ENCODE measurements at places on chromosomes 1 and 21.

DNA sequence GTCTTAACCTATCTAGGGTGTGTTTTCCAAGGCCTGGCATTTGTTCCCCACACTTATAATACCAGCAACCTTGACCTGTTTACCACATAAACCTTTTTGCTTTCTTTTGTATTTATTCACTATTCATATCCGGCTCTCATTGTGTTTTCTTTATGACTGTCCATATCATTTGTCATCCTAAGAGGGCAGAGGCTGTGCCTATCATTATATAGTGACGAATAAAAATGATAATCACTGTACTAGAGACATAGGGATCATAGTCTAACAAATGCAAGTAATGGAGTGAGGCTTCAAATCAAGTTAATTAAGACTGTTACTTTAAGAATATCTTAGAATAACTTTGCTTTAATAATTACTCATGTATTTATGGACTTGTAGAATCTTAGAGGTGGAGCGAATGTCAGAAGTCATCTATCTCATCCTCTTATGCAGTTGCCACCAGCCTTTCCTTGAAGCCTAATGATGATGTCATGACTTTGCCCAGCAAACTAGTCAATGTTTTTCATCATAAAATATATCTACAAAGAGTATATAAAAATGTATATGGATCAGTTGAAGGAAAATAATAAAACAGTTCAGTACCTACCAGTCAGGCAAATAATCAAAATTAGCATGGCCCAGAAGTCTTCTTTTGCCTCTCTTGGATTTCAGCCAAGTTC is 4.7 kb upstream of the ETV3 start:
- DNase-seq = no peak

GRCh38 chr1:173946380-173946921 is 29.3 kb upstream of the SERPINC1 start:
- DNase-seq = no peak

DNA sequence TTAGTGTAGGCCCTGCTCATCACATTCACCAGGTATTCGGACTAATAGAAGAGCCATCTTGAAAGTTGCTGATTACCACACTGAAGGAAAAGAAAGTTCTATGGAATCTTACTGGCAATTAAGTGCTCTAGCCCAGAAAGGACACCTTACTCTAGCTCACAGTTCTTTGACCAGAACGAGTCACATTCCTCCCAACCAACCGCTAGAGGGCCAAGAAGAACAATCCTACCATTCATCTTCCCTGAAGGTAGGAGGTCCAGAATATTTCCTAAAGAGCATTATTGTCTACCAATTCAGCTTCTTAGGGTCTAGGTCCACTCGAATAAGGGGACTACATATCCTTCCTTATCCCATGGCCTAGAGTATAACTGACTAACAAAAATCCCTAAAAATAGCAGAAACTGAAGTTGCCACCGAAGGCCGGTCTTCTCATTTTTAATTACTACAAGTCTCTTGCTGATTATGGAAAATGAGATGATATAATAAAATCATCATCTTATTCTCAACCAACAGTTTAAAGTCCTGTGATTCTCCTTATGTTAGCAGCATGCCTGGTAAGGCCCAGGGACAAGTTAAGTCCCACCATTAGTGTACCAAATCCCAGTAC is 2.7 kb upstream of the FMO1 start:
- peak; percentile 9 for DNase-seq

DNA sequence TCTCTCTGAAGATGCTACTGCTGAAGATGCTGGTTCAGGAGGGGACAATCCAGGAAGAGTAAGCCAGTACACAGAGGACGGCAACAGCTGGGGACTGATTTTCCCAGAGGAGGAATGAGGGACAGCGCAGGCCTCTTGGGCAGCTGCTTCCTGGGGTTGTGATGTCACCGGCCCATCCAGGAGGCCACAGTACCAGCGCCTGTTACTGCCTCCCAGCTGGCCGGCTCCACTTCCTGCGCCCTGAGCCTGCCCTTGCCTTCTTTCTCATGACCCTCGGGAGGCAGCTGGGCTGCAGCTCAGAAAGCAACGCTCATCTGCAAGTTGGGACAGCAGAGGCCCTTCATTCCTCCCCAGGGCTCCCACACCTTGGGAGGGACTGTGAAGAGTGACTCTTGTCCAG is 21.9 kb upstream of the ID3 start:
- DNase-seq = no peak

- DNase-seq = no peak
Measured at GRCh38 chr1:204511366-204511765, 4.8 kb upstream of the MDM4 start.

DNA sequence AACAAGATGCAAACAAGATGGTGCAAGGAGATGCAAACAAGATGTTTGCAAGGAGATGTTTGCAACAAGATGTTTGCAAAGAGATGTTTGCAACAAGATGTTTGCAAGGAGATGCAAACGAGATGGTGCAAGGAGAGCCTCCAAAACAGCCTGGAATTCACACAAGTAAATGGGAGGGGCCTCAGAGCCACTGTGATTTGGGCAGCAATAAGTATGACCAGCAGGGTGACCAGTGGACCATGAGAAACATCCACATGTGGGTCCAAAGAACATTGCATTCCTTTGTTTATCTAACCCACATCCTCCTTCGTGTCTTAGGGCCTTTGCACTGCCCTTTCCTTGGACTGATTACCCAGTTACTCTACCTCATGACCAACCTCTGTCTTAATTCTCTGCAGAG is 162.9 kb downstream of the PLPP3 start:
- no peak for DNase-seq

- DNase-seq = no peak
Measured at GRCh38 chr21:39346206-39346605, 2.7 kb downstream of the HMGN1 start.

- DNase-seq = peak; percentile 87
Measured at GRCh38 chr1:154607609-154608396, at the start of gene ADAR. Gene ADAR, minus strand, starts transcription at chr1:154608186. Its CDS starts 180 bp downstream, at chr1:154608006.

DNA sequence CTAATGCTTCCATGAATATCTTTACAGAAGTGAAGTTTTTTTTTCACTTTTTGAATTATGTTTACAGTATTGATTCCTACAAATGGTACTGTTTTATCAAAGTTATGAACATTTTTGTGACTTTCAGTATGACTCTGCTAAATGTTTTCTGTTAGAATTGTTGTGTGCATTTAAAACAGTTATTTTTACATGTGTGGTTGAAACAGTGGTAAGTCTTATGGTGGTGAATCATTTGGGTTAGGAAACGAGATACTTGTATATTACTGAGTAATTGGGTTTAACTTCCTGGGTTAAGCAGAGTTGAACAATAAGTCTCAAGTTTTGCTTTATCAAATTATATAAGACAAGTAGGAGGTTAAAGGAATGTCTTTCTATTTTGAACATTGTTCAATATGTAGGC is 66.8 kb downstream of the VPS13D start:
- no peak for DNase-seq

GRCh38 chr21:45504516-45505415 is 37.5 kb downstream of the SLC19A1 start:
- no peak for DNase-seq

DNA sequence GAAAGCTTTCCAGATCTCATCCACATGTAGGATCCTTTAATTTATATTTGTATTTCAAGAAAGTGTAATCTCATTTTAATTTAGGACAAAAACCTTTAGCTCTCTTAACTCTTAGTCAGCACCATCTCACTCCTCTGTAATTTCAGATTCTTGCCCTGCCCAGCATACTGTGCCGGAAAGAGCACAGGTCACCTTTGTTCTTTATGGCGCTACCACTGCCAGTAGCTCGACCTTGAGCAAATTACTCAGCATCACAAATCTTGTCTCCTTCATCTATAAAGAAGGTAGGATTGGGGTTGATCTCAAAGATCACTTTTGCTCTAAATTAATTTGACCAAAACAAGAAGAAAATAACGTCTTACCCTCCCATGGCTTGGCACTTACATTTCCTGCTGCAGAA is 56.1 kb upstream of the ZC3H11B start:
- no peak for DNase-seq

DNA sequence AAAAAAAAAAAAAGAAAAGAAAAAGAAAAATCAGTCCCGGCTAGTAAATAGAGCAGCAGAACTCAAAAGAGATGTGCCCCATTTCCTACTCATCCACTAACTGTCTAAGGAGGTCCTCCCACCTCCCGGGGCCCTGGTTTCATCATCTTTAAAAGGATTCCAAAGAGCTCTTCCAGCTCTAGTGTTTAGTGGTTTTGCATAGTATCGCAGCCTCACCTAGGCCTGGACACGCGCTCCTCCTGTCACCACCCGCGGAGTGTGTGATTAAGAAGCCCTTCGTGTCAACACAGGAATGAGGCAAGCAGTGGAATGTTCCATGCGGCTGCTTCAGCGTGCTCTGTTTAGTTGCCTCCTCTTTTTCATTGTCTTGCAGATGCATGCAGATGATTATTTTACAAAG is 49.0 kb downstream of the LBR start:
- no peak for DNase-seq

- DNase-seq = no peak
Measured at GRCh38 chr1:85258536-85259117, 835 bp downstream of the C1orf52 start.

- no peak for DNase-seq
Measured at GRCh38 chr1:89637496-89637895, 4.6 kb downstream of the LRRC8C start.

GRCh38 chr1:208228026-208228425 is 16.2 kb downstream of the PLXNA2 start:
- no peak for DNase-seq

DNA sequence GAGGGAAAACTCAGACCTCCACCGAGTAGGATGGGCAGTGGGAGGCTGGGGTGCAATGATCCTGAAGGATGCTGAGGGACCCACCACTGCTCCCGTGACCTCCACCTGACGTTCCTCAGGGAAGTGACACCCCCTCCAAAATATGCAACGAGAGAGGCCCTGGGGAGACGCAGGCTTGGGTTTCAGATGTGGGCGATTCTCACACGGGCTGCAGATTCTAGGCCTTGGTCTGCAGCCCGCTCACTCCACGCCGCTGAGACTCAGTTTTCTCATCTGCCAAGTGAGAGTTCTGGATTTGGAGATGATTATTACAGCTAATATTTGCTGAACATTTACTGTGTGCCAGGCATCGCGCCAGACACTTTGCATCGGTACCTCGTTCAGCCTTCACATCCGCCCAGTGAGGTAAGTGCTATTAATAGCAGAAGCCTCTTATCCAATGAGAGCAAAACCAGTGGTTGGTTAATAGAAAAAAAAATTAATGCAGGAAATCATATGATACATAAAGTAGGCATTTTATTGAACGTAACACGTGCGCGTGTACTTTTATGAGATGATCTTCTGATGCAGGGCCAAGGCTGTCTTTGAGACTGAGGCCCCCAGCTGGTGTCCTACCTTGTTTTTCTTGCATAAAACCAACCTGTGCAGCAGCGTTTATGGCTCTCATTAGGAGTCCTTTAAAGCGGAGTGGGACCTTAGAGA is 102.0 kb upstream of the RUNX3 start:
- DNase-seq = peak; percentile 33

GRCh38 chr1:203649999-203650836 is 23.6 kb downstream of the ATP2B4 start:
- DNase-seq = peak; percentile 69

- DNase-seq = no peak
Measured at GRCh38 chr1:243507001-243507671, 251.3 kb downstream of the SDCCAG8 start.

DNA sequence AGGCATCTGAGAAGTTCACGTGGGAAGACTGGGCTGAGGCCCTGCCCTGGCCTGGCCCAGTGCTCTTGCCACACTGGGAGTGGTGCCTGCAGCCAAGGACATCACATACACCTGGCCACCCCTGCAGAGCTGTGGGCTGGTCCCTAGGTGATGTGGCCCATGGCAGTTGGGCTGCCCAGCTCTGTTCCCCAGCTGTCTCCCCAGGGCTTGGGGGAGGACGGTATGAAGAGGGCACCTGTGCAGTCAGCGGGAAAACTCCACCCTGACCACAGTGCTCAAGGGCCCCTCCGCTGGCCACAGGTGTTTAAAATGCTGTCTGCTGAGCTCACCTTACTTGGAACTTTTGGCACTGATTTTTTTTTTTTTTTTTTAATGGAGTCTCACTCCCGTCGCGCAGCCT is 120.4 kb upstream of the SLC25A33 start:
- no peak for DNase-seq

- DNase-seq = no peak
Measured at GRCh38 chr1:81242103-81242502, 558.6 kb upstream of the ADGRL2 start.

- no peak for DNase-seq
Measured at GRCh38 chr1:154745286-154745731, 124.8 kb downstream of the KCNN3 start.

GRCh38 chr21:34351786-34352241 is 12.0 kb upstream of the KCNE2 start:
- DNase-seq = peak; percentile 8

DNA sequence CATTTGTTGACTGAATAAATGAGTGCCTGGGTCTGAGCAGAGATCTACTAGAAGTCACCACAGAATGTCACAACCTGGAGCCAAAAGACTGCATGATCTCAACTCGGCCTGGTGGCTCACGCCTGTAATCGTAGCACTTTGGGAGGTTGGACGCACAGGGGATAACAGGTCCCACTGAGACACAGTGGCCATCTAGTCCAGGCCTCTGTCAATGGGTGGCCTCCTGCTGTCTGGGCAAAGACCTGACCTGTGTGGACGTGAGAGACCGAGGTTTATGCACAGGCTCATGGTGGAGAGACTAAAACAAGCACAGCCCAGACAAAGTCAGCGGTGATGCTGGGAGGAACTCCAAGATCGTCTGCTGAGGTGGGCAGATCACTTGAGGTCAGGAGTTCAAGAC is 103.0 kb upstream of the BACE2 start:
- no peak for DNase-seq

- peak; percentile 54 for DNase-seq
Measured at GRCh38 chr1:148263128-148263905, 111.2 kb upstream of the NBPF11 start.

DNA sequence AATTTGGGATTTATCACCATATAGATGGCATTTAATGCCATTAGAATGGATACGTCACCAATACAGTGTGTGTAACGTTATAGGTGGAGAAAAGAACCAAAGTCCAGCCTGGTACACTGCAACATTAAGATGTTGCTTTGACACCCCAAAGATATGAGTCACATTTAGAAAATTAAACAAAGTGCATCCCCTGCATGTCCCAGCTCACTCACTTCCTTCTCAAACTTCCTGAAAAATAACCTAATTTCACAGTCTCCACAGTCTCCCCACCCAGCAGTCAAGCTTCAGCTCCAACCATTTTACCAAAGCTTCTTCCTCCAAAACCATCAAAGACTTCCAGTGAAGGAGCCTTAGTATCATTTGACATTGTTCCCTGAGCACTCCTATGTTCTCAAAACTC is 111.9 kb downstream of the OMA1 start:
- no peak for DNase-seq
